ENCODE measurements at places on chromosomes 3 and 15.
A peak's percentile ranks its signal among the peaks of the same experiment; 100 is the strongest.

- DNase-seq, result peak; percentile 18
Measured at GRCh38 chr3:69443457-69443920, 57.6 kb upstream of the FRMD4B start.

- DNase-seq, result no peak
Measured at GRCh38 chr3:9311228-9311627, 51.6 kb upstream of the THUMPD3 start.

GRCh38 chr3:45082142-45082538 lies 56.0 kb downstream of the CLEC3B start:
- DNase-seq, result peak; percentile 83

DNA sequence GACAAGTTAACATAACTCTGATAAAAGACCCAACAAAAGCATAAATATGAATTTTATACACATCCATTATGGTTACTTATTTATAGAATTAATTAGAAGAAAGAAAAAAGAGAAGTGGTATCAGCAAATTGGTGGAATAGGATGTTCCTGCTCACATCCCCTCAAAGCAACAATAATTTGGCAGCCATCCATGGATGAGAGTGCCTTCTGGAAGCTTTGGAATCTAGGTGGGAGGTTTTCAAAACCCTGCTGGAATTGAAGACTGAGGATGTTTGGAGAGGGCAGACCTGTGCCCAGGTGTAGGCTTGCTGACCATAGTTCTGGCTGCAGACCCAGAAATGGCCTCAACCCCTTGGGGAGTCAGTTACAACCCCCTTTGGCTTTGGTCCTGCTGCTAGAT lies 91.2 kb downstream of the EDEM1 start:
- peak; percentile 13 for DNase-seq

DNA sequence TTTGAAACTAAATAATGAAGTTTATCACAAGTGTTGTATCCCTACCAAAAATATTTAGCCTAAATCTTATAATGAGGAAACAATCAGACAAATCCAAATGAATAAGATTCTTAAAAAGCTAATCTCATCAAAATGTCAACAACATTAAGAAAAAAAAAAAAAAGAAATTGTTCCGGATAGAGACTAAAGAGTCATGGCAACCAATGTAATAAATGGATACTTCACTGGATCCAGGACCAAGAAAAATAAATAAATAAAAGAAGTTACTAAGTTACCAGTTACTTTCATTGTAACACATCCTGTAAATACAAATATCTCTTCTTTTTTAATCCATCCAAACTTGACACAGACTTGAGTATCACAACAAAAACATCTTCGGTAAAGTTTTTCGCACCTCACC lies 607 bp downstream of the MRPL47 start:
- no peak for DNase-seq

DNA sequence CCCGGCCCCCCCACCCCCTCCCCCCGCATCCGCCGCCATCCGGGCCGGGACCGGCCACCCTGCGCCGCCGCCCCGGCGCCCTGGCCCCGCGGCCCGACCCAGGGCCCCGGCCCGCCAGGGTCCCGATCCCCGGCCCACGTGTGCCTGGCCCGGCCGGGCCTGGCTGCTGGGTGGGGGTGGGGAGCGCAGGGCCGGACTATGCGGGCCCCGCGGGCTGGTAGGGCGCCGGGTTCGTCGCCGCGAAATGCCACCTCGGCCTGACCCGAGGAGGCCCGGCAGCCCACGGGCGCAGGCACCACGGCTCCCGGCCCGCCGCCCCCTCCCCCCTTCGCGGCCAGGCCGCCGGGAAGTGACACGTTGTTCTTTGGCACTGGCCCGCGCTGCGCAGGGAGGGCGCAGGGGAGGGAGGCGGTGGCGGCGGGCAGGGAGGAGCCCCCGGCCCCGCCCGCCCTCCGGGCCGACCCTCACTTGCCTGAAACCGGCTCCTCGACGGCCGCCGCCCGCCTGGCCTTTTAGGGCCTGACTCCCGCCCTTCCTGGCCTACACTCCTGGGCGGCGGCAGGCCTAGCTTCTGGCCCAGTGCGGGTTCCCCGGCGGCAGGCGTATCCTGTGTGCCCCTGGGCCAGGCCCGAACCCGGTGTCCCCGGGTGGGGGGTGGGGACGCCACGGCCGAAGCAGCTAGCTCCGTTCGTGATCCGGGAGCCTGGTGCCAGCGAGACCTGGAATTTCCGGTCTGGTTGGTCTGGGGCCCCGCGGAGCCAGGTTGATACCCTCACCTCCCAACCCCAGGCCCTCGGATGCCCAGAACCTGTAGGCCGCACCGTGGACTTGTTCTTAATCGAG lies 515 bp downstream of the EIF4G1 start:
- DNase-seq, result peak; percentile 87

DNA sequence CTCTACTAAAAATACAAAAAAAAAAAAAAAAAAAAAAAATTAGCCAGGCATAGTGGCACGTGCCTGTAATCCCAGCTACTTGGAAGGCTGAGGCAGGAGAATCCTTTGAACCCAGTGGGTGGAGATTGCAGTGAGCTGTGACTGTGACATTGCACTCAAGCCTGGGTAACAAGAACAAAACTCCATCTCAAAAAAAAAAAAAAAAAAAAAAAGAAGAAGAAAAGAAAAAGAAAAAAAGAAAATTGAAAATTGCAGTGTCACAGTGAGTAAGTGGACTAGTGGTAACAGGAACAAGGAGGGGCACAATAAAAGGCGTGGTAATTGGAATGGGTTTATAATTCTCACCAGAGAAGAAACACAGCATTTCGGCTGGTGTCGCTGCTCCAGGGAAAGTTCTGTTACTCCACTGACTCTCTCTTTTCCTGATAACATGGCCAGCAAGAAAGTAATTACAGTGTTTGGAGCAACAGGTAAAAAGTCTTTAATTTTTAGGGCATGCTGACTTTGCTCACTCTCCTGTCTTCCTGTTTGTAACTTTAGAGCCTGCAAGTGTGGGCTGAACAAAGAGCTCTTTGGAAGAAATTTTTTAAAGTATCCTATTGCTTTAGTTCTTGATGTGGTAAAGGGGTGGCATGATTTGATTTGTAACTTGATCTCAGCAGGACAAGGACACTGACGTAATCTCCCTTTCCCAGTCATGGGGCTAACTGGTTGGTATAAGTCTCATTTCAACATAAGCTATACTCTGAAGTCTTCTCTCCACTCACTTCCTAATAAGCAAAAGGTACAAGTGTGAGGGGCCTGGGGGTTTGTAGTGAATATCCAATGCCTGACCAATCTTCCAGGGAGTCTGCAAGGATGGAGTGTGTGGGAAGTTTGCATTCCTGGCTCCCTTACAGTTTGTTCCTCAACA lies 22.1 kb upstream of the TRA2B start:
- peak; percentile 50 for DNase-seq

DNA sequence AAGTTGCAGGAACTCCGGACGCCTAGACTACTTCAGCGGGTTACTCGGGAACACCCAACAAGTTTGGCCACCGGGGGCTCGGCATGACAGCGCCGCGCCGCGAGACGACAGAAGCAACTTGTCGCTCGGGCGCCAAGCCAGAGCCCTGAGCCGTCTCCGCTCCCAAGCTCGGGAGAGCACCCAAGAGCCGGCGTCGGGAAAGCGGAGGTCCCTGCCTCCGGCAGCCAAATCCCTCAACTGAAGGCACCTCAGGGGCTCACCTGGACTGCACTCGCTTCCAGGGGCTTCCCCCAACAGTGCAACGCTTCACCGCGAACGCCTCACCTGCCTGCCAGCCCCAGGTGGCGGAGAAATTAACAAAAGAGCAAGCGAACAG lies 640 bp downstream of the MB21D2 start:
- peak; percentile 78 for DNase-seq

- no peak for DNase-seq
Measured at GRCh38 chr15:66089049-66089448, 164.5 kb downstream of the MEGF11 start.

DNA sequence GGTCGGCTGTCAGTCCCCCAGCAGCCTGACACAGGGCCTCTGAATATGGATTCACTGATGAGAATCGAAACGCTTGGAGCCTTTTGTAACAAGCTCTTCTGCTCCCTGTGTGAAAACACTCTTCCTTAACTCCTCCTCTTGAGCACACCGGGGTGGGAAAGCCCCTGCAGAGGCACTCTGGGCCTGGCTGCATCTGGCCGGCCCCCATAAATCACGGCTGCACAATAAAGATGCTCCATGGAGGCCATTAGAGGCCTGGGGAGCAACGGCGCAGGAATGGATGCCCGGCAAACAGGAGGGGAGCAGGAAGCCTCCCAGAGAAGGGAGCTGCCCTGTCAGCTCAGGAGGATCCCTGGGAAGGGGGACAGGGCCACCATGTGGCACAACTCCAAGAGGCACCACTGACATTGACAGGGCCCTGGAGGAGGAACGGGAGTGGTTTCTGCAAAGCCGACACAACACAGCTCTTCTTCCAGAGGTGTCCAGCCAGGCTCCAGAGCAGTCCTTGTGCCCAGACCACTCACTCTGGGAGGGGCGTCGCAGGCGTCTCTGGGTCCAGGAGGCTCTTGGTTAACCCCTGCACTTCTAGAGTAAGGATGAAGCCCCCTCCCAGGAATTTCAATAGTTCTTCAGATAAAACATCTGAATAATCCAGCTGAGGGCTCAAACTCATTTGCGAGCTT lies 509.3 kb upstream of the PPP2R3A start:
- DNase-seq, result no peak

DNA sequence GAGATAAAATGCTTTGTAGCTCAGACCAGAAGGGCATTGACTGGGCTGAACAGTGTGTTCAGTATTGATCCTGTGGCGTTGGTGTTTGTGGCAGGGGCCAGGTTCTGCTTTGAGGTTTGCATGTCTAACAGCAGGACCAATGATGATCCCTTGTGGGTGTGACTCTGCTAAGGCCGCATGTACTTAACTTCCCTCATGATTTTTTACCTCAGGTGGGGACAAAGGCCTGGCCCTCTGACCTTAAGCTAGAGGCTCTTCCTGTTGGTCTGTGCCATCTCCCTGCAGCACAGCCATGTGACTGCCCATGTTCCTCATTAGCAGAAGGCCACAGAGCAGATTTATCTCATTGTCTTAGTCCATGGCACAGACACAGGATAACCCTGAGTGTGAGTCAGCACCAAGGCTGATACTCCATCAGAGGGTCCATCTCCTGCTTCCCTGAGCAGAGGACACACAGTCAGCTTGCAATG lies 34.3 kb upstream of the BSN start:
- DNase-seq, result no peak

- DNase-seq, result no peak
Measured at GRCh38 chr15:48875241-48875960, 2.5 kb upstream of the EID1 start.

DNA sequence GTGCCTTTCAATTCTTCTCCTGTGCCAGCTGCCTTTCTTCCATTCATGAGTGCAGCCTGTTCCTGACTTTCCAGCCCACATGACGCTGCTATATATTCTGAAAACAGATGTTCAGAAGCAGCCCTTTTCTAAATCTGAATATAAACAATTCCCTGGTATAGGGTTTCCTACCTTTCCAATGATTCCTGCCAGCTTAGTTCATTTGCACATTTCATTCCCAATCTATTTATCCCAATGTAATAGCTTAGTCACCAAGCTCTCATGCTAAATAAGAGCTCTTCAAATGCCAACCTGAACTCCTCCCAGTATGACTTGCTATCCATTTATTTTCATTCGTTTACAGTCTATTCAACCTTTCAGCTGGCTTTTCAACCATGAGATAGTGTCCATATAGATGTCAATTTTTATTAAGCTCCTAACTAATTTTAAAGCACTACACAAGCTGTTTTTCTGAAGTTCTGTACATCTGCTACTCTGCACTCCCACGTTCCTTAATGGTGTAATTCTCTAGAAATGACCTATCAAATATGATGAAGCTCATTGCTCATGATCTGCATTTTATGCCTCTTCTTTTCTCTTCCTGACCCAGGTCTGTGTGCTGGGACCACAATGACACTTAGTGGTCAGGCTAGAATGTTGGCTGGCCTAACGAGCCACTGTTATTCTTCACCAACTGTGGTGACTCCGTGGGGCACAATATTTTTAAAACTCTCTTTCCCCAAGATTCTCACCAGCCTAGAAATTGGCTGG lies 605.0 kb upstream of the TBL1XR1 start:
- peak; percentile 44 for DNase-seq

DNA sequence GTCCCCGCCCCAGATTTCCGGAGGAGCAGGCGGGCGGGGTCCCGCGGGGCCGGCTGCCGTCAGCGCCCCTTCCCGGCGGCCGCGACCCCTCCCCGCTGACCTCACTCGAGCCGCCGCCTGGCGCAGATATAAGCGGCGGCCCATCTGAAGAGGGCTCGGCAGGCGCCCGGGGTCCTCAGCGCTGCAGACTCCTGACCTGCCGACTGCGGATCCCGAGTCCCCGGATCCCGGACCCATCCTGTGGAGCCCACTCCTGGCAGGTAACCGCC lies at the start of gene TRH:
TSS of gene TRH (plus strand) at position 157 of the 269 bp plus-strand sequence. CDS start 1,097 bp downstream, outside the sequence.
- DNase-seq, result no peak

DNA sequence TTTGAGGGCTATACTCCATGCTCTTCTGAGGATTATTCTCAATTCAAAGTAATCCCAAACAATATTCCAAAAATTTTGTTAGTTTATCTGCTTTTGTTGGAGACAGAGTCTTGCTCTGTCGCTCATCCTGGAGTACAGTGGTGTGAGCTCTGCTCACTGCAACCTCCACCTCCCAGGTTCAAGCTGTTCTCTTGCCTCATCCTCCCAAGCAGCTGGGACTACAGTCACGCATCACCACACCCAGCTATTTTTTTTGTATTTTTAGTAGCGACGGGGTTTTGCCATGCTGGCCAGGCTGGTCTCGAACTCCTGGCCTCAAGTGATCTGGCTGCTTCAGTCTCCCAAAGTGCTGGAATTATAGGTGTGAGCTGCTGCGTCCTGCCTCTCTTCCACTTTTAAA lies 39.1 kb downstream of the MEF2A start:
- no peak for DNase-seq

- peak; percentile 76 for DNase-seq
Measured at GRCh38 chr3:5162102-5162501, 25.4 kb upstream of the EDEM1 start.

DNA sequence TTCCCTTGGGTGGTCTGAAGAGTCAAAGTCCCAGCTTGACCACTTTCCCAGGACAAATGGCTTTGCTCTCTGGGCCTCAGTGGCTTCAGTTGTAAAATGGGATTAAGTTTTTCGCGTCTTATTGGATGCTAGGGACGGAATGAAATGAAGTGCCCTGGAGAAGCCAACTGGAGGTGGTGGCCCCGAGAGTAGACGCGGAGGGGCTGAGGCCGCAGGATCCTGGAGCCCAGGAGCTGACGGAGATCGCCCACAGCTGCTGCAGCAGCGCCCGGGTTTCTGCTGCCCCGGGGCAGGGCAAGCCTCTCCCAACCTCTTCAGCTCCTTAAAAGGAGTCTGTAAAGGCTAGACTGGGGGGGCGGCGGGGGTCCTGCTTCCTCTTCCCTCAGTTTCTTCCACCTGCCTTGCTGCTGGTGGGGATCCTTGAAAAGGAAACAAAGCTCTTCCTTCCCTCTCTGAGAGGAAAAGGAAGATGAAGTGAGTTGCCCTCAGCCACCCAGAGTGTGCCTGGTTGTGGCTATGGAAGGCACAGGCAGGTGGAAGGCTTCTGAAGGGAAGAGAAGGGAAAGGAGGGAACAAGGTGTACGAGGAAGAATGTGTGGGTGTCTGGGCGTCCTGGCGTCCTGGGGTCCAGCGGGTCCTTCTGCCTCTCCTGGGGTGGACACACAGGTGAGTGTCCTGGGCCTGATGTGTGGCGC lies 967 bp upstream of the BNC1 start:
- DNase-seq, result no peak
